ENCODE measurements at places on chromosomes 3 and 15.

DNA sequence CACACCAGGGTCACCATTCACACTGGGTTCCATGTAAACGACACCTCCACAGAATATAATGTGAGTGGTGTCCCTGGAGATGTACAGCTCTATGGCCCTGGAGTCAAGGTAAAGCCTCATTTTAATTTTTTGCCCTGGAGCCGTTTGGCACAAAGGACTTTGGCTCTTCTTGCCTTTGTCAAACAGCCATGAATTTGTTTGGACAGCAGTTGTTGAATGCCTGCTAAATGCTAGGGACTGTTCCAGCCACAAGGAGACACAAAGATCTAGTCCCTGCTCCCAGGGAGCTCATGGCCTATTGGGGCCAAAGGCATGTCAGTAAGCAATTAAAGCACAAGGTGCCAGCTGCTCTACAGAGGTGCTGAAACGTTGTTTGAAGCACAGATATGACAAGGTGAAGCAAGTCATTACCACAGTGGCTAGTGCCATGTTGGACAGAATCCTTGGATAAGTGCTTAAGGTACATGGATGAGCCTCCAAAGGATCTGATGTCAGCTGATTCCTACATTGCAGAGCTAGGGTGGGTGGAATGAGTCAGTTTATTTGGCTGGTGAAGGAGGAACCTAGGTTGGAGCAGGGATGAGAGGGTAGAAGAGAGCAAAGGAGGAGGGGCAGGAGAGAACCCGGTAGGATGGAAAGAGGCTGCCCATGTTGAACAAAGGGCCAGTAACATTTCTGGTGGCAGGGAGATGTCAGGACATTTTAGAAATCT is 171.9 kb upstream of the CTDSPL start:
- DNase-seq, result no peak

DNA sequence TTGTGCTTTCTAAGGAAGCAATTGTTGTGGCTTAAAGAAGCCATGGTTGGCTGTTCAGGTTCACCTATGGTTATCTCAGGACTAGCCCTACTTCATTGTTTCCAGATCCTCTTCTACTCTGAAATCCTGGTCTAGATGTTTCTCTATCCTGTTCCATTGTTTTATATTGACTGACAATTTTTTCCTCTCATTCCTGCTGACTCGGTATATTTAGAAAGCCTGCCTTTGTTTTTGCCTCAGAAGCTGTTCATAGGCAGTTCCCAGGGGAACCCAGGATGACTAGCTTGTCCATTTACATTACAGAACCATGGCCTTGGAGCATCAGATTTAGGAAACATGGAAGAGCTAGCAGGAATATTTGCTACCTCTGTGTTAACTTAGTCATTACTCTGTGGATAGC is 64.0 kb downstream of the SLC9C1 start:
- DNase-seq, result no peak

DNA sequence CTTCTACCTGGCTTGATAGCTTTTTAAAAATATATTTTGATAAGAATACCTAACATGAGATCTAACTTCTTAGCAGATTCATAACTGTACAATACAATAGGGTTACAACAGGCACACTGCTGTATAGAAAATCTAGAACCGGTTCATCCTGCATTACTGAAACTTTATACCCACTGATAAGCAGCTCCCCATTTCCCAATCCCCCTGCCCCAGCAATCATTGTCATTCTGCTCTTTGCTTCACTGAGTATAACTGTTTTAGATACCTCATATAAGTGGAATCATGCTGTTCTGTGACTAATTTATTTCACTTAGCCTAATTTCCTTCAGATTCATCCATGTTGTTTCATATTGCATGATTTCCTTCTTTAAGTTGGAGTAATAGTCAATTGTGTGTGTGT is 906.0 kb downstream of the GBE1 start:
- no peak for DNase-seq

- no peak for DNase-seq
These were observed 12.4 kb downstream of the EFCC1 start for GRCh38 chr3:129013491-129013891.

DNA sequence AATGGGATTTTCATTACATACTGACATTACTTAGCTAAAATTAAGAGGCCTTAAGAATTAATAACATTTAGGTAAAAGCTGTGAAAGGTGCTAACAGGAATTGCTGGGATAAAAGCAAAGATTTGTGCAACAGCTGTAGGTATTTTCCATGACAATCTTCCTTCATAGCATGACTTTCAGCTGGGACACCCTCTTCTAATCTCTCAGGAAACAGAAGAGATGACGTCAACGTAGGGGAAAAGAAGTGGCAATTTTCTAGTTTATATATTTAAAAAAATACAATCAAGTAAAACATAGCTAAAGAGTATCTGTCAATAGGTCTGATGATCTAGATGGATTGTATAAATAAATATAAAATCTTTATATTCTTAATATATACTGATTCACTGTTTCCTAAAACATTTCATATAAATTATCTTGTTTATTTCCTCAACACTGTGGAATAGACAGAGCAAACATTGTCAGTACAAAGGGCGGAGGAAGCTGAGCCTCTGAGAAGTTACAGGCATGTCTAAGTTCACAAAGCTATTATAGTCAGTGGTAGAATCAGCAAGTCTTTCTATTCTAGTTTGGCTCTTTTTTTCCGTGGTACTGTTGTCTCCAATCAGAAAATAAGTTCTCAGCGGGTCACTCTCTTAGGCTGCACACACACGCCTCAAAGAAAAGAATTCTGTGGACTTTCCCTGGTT is 217.0 kb downstream of the P3H2 start:
- no peak for DNase-seq

GRCh38 chr3:46359733-46360493 is 6.0 kb downstream of the CCR2 start:
- no peak for DNase-seq

DNA sequence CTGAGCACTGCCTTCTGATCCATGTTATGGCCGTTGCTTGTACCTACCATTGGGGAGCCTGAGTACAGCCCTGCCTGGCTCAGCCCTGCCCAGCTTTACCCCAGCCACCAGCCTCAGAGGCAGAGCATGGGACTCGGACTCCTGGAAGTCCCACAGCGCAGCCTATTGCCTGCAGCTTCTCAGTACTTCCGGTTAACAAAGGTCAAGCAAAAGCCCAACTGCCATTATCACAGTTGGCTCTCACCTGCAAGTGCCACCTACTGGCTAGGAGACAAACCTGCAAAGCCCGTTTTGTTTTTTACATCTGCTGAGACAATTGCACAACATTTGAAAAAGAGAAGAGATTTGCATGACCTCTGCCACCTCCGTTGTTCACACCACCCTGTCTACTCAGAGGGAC is 1081.7 kb downstream of the NAALADL2 start:
- DNase-seq, result no peak

DNA sequence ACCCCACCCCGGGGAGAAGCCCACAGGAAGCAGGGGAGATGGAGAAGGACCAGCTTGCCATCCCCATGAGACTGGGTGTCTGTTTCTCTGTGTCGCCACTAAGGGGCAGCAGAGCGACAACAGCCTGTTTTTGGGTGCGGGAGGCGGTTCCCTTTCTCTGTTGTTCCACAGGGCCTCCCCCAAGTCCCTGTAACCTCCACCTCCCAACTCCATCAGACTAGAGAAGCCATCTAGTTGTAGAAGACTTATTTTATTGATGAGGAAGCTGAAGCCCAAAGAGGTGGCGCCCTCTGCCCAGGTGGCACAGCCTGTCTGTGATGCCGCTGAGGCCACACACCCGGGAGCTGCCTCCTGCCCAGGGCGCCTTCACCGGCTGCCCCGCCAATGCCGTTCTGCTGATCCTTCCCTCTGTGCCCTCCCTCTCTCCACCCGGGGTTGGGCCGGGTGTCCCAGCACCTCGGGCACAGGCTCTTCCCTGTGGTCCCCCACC is 3.9 kb upstream of the CCDC9B start:
- peak; percentile 63 for DNase-seq

DNA sequence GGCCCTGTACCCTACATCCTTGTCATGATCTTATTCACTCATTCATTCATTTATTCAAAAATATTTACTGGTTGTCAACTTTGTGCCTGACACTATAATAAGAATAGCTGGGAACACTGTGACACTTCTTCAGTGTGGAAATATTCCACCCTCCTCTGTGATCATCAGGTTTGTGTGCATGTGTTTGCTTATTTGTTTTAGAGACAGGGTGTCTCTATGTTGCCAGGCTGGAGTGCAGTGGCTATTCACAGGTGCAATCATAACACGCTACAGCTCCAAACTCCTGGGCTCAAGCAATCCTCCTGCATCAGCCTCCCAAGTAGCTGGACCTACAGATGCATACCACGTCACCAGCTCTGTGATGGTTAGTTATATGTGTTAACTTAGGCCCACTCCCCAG is 50.0 kb upstream of the PLCL2 start:
- DNase-seq, result no peak

DNA sequence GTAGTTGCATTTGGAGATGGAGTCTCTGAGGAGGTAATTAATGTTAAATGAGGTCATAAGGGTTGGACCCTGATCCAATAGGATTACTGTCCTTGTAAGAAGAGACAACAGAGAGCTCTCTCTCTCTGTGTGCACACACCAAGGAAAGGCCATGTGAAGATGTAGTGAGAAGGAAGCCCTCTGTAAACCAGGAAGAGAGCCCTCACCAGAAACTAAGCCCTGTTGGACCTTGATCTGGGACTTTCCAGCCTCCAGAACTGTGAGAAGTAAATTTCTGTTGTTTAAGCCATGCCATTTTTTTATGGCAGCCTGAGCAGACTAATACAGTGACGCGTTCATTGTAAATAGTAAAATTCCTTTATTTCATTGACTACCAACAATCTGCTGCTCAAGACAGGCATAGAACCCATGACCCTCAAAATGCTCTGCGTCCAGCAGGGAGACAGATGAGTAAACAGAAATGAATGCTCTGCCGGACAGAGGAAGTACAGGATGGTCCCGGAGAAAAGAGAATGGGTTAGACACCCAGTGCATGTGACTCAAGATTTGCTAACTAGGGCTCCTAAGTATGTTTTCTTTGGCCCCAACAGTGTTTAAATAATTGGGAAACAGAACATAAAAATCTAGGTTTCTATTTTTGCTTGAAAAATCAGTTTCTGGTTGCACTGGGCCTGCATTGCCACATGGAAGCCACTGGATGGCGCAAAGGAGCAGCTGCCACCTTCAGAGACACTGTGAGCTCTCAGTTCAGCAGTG is 37.9 kb upstream of the TNFAIP8L3 start:
- DNase-seq, result no peak

DNA sequence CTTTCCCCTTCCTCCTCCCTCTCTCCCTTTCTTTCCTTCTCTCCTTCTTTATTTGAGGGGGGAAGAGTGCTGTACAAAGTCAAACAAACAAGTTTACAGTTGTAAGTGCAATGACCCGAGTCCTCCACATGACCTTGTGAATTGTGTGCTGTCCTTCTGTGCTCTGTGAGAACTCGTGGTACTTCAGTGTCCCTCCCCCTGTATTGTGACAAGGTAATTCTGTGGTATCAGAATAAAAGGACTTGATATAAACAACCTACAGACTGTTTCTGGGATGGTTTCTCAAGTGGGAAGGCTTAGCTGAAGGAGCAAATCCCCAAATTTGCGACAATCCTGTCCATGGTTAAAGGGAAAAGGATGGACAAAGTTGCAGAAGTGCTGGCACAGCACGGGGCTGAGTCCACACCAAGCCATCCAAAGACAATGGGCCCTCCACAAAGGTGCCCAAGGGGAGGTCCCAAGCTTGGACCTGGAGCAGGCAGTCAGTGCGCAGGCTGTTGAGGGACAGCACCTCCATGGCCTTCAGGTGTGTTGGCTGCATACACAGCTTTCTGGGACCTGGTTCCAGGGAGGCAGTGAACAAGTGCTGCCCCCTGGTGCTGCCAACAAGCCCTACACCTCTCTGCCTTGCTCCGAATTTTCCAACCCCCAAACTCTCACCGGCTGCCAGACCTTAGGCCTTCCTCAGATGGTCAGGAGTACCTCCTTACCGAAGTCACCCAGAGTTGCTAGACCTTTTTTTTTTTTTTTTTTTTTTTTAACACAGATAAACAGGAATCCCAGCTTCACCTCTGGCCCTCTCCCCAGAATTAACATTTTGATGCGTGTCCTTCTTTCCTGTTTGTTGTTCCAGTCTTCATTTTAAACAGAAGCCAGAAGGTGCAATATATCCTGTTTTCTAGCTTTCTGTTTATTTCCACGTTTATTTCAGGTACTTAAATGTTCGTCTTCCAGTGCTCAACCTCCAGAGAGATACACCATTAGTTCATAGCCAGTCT is 2.6 kb upstream of the APEH start:
- peak; percentile 65 for DNase-seq

DNA sequence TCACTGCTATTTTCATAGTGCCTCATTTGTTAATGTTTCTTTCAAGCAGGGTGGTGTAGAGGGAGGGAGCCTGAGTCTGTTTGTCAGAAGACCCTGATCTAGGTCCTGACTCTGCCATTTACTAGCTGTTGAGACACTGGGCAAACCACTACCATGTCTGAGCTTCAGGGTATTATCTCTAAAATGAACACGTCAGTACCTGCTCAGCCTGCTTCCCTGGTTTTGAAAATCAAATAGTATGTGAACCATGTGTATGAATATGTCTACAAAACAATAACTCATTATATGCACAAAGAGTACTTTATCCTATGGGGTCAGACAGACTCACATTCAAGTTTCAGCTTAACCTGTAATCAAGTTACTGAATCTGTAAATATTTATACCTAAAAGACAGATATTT is 25.1 kb downstream of the SYNPR start:
- DNase-seq, result no peak

GRCh38 chr3:27504749-27505148 is 20.6 kb upstream of the SLC4A7 start:
- no peak for DNase-seq

DNA sequence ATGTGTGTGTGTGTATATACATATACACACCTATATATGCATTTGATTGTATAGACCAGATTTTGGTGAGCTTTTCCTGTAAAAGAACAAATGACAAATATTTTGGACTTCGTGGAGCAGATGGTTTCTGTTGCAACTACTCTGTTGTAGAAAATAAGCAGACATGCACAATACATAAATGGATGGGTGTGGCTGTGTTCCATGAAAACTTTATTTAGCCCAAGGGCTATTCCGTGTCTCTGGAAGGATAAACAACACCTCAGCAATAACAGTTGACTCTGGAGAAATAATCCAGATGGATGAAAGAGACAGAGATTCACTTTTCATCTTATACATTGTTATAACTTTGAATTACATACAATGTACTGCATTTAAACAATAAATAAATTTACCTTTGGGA is 441.4 kb downstream of the CNTN3 start:
- no peak for DNase-seq

DNA sequence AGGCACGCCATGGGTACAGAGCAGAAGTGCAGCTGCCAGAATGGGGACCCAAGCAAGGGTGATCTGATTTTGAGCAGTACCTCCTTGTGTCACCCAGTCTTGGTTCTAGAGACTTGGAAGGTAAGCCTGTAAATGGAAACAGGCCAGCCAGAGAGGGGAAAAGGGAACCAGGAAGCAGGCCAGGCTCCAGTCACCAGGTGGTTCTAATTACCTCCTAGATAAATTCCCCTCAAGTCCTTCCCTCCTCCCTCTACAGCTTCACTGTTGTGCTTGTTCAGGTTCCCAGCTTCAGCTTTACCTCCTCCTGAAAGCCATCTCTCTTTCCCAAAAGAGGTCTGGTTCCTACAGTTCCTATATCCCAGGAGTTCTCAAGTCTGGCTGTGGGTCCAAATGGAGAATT is 58.8 kb upstream of the SLC7A14 start:
- DNase-seq, result no peak
